ENCODE measurements at places on chromosomes 4 and X.

DNA sequence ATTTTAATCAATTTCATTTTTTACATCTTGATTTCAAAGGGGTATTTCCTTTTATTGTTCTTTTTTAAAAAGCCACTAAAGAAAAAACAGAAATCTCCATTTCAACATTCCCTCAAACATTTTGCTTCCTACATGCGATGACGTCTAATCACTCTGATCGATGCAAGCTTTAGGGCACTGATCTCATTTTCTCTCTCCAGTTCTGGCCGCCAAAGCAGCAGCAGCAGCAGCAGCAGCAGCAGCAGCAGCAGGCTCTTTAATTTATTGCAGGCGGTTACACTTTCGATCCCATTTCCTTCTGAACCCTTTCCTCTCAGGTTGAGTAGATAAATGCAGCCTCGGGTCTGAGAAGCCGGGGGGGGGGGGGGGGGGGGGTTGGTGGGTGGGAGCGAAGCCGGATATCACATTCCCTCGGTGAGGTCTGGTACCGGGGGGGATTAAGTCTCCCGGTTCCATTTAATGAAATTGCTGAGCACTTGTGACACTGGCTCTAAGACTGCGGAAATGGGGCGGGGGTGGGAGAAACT lies 3.4 kb upstream of the PCDH7 start:
- peak; percentile 7 for DNase-seq

- DNase-seq, result no peak
Measured at GRCh38 chr4:72641611-72642010, 72.6 kb upstream of the ADAMTS3 start.

DNA sequence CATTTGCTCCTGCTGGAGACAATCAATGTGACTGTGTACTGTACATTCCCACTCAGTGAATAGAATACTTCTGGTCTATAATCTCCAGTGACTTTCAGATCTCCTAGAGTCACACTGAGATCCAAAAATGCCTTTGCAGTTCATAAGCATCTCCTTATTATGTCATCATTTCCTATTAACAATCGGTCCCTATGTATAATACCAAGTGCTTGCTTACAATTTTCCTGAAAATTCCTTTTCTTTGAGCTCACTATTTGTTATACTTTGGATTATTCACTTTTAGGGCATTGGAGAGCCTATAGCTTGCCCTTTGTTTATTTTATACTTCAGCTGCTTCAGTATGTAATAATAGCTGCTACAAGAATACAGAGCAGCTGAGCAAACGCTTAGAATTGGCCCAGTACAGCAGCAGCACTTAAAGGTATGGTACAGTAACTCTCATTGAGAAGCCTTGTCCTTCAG lies 313.0 kb downstream of the DCTD start:
- peak; percentile 90 for DNase-seq

GRCh38 chr4:107125496-107125895 lies 89.4 kb upstream of the DKK2 start:
- DNase-seq, result no peak

DNA sequence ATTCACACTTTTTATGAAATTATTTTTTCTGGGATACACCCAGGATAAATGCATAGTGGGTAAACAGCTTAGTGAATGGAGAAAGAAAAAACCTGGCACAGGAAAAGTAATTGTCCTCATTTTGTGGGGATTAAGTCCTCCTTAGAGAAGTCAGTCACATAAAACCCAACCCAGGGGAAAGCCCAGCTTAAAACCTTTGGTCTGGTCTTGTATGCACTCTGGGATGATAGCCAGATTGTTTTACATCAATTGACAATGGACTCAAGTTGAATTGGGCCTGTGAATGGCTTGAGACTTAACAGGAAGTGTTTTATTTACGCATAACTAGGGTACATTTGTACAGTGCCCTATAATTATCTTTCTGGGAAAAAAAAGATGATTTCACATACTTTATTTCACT lies 561.3 kb upstream of the GRIA3 start:
- DNase-seq, result no peak

DNA sequence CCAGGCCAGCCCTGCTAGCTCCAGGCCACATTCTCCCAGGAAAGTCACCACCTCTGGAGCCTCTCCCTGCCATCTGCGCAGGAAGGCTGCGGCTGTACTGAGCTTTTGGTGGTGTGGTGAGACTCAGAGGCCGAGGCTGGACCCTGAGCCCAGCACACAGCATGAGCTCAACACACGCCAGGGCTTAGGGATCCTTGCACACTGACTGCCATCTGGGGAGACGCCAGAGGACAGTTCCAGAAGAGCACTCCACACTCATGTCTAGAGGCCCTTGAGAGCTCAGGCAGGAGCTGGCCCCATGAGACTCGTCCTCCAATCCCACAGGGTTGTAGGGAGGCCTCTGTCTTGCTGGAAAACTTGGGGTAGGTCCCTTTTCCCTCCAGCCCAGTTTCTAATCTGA lies 40.6 kb downstream of the ABLIM2 start:
- no peak for DNase-seq

DNA sequence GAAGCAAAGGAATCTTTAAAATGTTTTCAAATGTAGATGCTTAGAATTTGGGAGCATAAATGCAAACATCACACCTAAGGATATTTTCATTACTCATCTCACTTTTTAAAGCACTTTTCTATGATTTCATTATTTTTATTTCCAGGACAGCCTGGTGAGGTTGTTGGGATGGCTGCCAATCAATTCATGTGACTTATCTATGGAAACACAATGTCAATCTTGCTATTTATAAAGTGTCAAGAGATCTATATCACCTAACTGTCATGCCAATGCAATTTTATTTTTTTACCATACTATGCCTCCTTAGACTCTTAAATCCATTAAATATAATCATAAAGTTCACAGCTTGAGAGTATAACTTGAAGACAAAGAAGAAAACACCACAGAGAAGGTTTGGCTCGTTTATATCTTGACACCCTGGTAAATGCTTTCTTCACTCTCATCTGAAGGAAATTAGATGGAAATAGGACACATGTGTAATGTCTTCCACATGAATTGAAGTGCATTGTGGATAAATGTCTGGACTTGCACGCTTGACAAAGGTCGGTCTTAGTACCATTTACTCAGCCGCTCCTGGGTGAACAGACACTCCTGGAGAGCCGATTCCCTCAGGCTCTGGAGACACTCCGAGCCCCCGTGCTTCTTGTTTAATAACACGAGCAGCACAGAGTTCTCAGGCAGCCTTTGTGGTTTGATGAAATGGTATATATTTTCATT lies 425.7 kb upstream of the FAT1 start:
- no peak for DNase-seq

GRCh38 chr4:159382856-159383561 lies 280.1 kb downstream of the RAPGEF2 start:
- no peak for DNase-seq

- peak; percentile 53 for DNase-seq
Measured at GRCh38 chr4:54227256-54228055, 1.6 kb upstream of the PDGFRA start.

DNA sequence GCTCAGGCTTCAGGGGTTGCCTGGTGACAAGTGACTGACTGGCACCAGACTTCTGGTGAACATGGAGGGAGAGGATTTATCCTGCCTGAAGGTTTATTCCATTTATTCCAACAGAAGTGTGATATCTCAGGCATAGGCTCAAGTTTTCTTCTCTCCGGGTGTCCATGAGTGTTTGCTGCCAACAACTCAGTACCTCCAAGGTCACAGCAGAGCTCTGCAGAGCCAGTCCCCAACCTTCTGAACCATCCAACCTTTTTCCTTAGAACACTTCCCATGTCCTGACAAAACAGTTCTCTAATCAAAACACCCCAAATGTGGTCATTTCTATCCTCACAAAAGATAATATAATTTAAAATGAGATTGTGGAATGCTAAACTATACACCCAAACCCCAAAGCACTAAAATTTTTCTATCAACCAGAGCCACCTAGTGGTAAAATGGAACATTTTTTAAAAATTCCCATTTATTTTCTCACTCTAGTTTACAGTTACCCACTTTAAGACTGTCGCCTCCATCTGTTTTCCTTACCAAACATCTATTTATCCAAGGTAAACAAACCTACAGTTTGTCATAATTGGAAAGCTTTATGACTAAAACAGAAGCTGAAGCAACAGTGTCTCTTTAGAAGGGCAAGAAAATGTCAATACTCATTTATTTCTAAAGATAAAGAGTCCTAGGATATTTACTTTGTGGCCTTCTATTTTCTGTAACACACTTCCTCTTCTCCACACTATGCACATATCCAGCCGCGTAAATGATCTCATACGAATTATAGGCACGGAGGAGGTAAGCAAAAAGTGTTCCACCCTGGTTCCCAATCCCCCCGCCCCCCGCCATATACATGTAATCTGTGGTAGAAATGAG lies 39.5 kb downstream of the TMEM154 start:
- peak; percentile 55 for DNase-seq

DNA sequence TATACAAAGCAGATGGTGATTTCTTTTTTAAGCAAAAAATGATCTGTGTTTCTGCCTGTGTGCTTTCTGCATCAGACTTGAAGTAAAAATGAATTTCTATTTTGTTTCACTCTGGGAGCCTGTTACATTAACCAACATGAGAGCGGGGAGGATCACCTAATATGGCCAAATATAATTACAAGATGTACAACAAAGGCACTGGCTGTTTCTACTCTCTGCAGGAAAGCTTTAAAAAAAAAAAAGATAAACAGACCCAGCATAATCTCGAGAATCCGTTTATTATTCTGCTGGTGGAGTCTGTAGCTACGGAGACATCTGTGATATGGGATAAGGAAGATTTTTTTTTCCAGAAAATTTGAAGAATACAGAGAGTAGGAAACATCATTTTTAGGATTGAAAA lies 103.6 kb downstream of the COMMD8 start:
- no peak for DNase-seq

- no peak for DNase-seq
Measured at GRCh38 chr4:10655968-10656367, 28.6 kb downstream of the CLNK start.

DNA sequence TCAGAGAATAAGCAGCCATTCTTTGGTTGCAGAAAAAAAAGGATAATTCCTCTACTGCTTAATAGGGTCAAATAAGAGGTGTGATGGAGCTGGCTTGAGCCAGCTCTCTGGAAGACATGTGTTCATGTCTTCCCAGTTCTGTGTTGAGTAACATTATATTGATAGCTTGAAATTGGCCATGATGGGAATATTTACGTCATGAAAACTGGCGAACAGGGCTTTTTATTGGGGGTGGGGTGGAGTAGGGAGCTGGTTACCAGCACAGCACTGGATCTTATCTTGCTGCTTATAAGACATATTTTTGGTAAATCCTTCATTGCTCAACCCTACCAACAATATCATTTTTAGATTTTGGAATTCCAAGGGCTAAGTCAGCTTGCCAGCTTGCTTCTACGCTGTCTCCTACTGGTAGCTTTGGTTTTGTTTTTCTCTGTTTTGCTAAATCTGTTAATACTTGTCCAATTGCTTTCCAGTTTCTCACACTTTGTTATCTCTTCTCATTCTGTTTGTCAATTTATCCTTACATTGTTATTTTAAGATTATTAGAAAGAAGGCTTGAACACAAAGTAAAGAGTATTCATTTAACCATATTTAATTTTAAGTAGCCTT lies 25.3 kb upstream of the GBA3 start:
- DNase-seq, result no peak

GRCh38 chrX:12002876-12003275 lies 135.4 kb upstream of the FRMPD4 start:
- DNase-seq, result no peak
